ENCODE measurements at places on chromosomes 7 and 10. TPM values are rescaled to one million over a fixed set of nuclear protein-coding genes. Genes with fewer than 3 reads are reported as not detected.

Gene SPDYE9
- not detected for total RNA-seq

Gene OR9A2
- total RNA-seq: not detected

Gene SLC16A9
- total RNA-seq: not detected

Gene TSC22D4
- total RNA-seq: 112 TPM

Gene SPDYE16
- 0.78 TPM for total RNA-seq

Gene AGBL3
- total RNA-seq: 6.6 TPM

Gene DYNC1I1
- total RNA-seq: 0.61 TPM

DNA sequence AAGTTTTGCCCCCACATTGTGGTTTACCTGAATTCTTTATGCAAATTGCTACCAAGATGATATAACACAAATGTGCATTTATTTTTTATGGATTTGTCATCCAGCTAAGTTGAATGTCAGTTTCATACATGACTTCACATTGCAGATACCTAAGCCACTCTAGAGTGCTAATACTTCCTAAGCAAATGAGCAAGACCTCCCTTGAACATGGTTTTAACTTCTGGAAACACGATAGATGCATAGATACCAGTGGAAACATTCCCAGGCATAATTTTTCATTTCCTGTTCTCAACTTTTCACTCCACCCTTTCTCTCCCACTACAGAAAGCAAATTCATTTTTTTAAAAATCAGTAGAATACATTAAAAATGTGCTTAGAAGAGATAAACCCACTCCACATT lies 20.3 kb downstream of the GOT1 start:
- no peak overlapping the region for H3K27ac ChIP-seq
- no peaks in the 10 kb centered on the region for H3K27me3 ChIP-seq
- H3K4me3 ChIP-seq: no peak overlapping the region
- DNase-seq: no peak

GRCh38 chr10:22324413-22324812 lies 3.5 kb downstream of the BMI1 start:
- peaks cover 9% of the 10 kb centered on the region for H3K27me3 ChIP-seq
- H3K36me3 ChIP-seq: peaks cover 3% of the 10 kb centered on the region
- peak overlapping the region; percentile 72 for H3K27ac ChIP-seq
- DNase-seq: no peak

- H3K27ac ChIP-seq: no peak overlapping the region
- no peak for DNase-seq
- H3K27me3 ChIP-seq: no peaks in the 10 kb centered on the region
- no peaks in the 10 kb centered on the region for H3K36me3 ChIP-seq
Observed at GRCh38 chr10:82190432-82191260, 315.7 kb downstream of the NRG3 start.

GRCh38 chr7:113015034-113015645 lies 71.5 kb downstream of the GPR85 start:
- no peaks in the 10 kb centered on the region for H3K27me3 ChIP-seq
- H3K27ac ChIP-seq: no peak overlapping the region
- no peak overlapping the region for H3K4me3 ChIP-seq
- no peak for DNase-seq

DNA sequence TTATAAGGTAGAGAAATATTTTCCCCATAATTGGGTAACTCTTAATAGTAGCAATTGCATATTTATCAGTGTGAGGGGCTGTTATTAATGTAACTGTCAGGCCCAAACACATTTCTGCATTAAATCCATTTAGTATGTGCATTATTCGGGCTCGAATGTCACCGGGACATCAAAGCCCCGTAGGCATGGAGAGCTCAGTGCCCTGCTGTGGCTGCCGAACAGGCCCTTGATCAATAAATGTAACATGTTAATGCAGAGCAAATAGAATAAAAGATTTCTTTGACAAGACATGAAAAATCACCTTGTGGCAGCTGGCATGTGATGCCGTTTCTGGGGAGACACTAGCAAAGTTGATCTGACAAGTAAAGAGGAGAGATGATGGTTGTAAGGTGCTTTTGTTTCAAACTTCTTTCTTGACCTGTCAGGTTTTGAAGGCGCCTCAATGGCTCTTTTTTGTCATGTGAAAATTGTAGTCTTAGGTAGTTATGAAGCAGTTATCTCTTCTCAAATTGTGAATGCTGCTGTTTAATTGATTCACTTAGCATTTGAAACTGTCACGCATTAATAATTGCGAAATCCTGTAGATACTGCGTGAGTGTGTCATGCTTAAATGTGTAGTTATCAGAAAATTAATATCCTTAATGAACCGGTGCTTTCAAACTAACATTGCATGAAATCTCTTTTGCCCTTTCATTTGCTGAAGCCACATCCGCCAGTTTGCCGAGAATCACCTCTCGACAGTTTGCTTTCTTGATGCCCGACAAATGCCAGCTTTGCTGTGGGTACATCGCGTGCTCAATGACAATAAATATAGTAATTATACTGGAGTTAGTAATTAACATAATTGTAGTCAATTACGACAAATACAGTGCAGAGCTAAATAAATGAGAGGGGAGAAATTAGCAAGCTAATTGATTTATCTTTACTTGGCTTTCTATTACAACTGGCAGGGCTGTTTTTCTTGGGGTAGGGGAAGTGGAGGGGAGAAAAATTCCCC lies 19.5 kb downstream of the LRMDA start:
- no peaks in the 10 kb centered on the region for H3K27me3 ChIP-seq
- H3K36me3 ChIP-seq: no peaks in the 10 kb centered on the region
- no peak overlapping the region for H3K27ac ChIP-seq
- H3K4me3 ChIP-seq: no peak overlapping the region

GRCh38 chr7:84529480-84530205 lies 335.1 kb upstream of the SEMA3A start:
- no peaks in the 10 kb centered on the region for H3K36me3 ChIP-seq
- H3K27me3 ChIP-seq: no peaks in the 10 kb centered on the region
- no peak for DNase-seq
- no peaks in the 10 kb centered on the region for H3K4me1 ChIP-seq
- H3K4me3 ChIP-seq: no peak overlapping the region
- H3K27ac ChIP-seq: no peak overlapping the region

- no peak overlapping the region for H3K4me3 ChIP-seq
- no peaks in the 10 kb centered on the region for H3K36me3 ChIP-seq
- peaks cover 6% of the 10 kb centered on the region for H3K27me3 ChIP-seq
- DNase-seq: no peak
- no peak overlapping the region for H3K27ac ChIP-seq
- no peaks in the 10 kb centered on the region for H3K4me1 ChIP-seq
Observed at GRCh38 chr10:59995862-59996261, 89.5 kb upstream of the CCDC6 start.

DNA sequence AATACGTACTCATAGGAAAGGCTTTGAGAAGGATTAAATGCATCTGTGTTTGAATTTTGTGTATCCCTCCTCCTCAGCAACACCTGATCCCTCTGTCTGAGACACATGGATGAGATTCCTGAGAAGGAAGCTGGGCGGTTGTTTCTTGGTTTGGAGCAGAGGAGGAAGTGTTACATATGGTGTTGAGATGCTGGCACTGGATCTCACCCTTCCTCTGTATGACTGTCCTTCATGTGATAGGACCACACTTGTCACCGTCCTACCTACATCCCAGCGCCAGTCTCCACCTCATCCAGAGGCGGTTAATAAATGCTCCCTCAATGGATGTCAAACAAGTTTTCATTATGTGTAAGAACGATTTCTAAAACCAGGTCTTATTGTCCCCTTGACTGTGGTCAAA lies 49.4 kb upstream of the KLF6 start:
- no peak overlapping the region for H3K4me3 ChIP-seq
- DNase-seq: no peak
- no peaks in the 10 kb centered on the region for H3K36me3 ChIP-seq
- H3K4me1 ChIP-seq: peaks cover 5% of the 10 kb centered on the region

- H3K27me3 ChIP-seq: no peaks in the 10 kb centered on the region
- no peaks in the 10 kb centered on the region for H3K4me1 ChIP-seq
- no peaks in the 10 kb centered on the region for H3K36me3 ChIP-seq
- H3K27ac ChIP-seq: no peak overlapping the region
Observed at GRCh38 chr7:105198223-105198622, 184.2 kb downstream of the KMT2E start.

- H3K27me3 ChIP-seq: no peaks in the 10 kb centered on the region
- H3K36me3 ChIP-seq: no peaks in the 10 kb centered on the region
- H3K27ac ChIP-seq: no peak overlapping the region
- DNase-seq: no peak
- H3K4me1 ChIP-seq: no peaks in the 10 kb centered on the region
Observed at GRCh38 chr10:71990706-71991269, 26.6 kb downstream of the CHST3 start.

Measured in naive thymus-derived CD4-positive, alpha-beta T cell (primary cell).